ENCODE measurements at places on chromosomes 4 and X.

- DNase-seq: no peak
Observed at GRCh38 chrX:147228153-147228552, 413.6 kb upstream of the CXorf51A start.

DNA sequence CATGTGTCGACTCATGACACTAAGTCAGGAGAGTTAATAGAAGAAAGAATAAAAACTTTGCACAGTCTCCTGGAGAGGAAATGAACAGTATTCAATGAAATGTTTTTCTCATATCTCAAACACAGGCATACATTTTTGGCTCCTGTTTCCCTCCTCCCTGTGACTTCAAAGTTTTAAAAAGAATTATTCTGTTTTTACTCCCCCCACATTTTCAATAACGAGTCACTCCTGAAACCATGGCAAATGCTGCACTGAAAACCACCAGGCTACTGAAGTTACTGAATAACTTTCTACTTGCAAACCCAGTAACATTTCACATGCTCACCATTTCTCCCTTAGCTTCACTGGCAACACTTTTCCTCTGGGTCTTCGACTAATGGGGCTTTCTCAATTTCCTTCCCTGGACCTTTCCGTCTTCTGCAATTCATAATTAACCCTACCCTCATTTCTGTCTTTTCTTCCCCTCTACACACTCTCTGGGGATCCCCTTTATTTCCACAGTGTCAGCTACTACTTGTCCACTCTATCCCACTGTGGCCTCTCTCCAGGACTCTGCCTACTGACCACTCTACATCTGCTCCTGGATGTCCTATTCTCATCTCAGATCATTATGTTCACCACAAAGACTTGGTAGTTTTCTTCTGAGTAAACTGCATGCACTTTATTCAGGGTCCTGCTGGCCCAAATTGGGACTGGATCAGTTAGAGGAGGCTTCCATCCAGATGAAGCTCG, 225.8 kb upstream of the ETNPPL start:
- DNase-seq: no peak

GRCh38 chr4:182809417-182810102, 107.6 kb downstream of the DCTD start:
- DNase-seq: no peak

GRCh38 chr4:55926610-55927009, 22.1 kb upstream of the CEP135 start:
- no peak for DNase-seq

- no peak for DNase-seq
Observed at GRCh38 chr4:128810331-128810870, 901 bp downstream of the JADE1 start.

- no peak for DNase-seq
Observed at GRCh38 chr4:102616636-102617035, 115.5 kb downstream of the NFKB1 start.

DNA sequence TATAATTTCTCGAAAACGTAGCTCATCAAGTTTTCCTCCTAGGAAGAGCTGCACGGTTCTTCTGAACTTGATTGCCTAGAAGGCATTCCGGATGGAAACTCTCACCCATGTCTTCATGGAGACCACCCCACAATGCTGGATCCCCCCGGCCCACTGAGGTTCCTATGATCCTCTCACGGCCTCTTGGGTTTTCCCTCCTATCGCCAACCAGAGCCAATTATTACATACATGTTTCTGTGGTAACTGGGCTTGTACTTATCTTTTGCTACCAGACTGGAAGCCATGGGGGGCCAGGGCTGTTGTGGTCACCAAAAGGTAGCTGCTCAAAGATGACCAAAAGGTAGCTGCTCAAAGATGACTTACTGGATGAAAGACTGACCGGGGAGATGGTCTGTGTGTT, 131.5 kb downstream of the AFAP1 start:
- no peak for DNase-seq

- no peak for DNase-seq
Observed at GRCh38 chrX:151153086-151153485, 23.3 kb upstream of the GPR50 start.

- DNase-seq: no peak
Observed at GRCh38 chr4:152690706-152691651, 11.2 kb upstream of the TMEM154 start.

- DNase-seq: no peak
Observed at GRCh38 chr4:150579551-150580234, 2.3 kb upstream of the MAB21L2 start.

DNA sequence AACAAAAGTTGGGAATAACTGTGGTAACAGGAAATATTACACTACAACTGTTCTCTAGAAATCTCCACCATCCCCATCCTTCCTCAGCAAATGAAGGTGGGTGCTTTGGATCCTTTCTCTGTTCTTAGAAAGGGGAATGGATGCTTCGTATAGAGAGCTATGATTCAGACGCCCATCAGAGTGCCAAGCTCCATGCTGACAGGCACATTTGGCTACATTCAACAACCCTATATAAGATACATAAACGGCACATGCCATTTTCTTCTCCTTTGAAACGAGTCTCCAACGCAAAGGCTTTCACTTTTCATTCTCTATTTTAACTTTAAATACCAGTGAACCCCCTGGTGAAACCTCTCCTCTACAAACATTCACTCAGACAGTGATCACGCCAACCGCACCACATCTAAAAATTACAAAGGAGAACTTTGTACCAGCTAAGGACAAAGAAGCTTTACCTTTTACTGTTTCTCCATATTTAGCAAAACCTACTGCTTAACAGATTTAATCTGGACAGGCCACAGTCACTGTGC, 172.5 kb downstream of the TSPAN5 start:
- DNase-seq: no peak

- DNase-seq: no peak
Observed at GRCh38 chrX:43949669-43950068, 23.5 kb downstream of the NDP start.

DNA sequence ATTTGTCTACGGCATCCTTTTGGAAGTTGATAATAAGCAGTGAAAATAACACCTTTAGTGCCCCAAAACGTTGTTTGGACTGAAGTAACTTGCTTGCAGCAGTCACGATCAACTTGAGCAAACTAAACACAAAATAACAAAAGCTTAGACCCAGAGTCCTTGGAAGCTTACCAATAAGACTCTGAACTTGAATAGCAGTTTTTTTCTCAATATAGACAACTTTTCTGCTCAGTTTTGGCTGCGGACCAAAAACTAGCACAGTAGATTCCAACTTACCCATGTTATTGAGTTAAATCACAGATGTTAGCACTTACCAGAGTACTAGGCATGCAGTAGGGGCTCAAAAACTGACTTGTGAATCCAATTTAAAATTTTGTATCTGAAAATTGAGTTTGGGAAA, 746.9 kb downstream of the PCDH19 start:
- no peak for DNase-seq

DNA sequence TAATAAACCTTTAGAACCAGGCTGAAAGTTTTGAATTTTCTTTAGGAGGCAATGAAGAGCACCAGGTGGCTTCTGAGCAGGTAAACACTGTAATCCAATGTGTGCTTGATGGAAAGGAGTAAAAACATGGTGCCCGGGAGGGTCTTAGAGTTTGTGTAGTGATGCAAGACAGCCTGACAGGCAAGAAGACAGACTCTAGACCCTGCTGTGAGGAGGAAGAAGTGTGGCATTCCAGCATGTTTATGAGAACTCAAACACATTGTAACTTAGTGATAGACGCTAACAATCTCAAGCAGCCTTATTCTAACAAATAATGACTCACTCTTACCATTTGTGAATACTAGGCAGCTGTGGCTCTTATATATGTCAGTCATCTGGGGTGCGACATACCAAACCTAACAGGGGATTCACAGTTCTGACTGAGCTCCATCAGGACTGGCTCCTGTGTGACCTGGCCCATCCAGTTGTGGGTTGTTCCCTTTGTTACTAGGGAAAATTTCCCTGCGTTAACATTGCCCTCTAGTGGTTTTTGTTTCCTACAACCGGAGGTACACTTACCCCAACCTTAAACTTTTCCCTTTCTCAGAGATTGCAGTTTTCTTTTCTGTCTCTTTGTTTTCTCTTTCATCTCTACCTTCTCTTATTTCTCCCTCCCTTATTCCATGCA, 53.8 kb downstream of the VSIG4 start:
- peak; percentile 3 for DNase-seq

GRCh38 chr4:151727365-151727764, 33.4 kb downstream of the GATB start:
- no peak for DNase-seq

DNA sequence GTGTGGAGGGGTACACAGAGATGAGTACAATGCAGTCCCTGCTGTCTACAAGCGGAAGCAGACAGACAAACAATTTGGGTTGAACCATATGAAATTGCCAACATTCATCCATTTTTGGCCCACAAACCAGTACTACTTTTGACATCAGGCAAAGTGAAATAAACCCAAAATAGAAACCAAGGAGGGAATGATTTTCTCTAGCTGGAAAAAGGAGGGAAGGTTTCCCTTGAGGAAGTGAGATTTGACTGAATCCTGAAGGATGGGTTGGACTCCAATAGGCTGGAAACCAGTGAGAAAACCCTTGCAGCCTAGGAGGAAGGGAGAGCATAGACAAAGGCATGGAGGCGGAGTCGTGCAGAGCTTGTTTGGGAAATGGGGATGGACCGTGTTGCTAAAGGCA, 63.5 kb upstream of the PJA1 start:
- no peak for DNase-seq

GRCh38 chr4:18291256-18291655, 269.7 kb upstream of the LCORL start:
- DNase-seq: no peak

- DNase-seq: no peak
Observed at GRCh38 chr4:39758176-39758575, 60.2 kb downstream of the UBE2K start.

- no peak for DNase-seq
Observed at GRCh38 chrX:79515529-79515928, 148.4 kb upstream of the ITM2A start.

GRCh38 chr4:36024901-36025660, 219.2 kb downstream of the ARAP2 start:
- no peak for DNase-seq

GRCh38 chr4:117479673-117480072, 394.3 kb upstream of the TRAM1L1 start:
- DNase-seq: no peak

DNA sequence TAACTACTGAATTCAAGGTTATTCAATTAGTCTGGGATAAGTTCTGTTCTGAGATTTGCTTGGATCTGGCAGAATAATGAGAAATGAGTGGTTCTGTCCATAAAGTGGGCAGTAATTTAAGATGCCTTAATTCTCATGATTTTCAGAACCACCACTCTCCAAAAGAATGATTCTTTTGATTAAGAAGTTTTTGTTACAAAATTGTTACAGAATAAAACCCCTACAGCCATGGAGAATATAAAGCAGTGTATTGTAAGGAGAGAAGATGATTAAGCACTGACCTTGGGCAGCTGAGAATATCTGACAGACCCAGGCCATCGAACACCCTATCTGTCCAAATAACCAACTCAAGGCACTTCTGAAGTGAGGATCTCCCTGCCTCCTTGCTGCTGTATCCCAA, 12.4 kb downstream of the AMELX start:
- DNase-seq: no peak

- peak; percentile 80 for DNase-seq
Observed at GRCh38 chr4:4762909-4763821, 96.3 kb upstream of the MSX1 start.

- DNase-seq: no peak
Observed at GRCh38 chr4:73421708-73422457, 14.1 kb upstream of the AFP start.

- no peak for DNase-seq
Observed at GRCh38 chr4:70873216-70873615, 29.0 kb upstream of the MOB1B start.

- peak; percentile 24 for DNase-seq
Observed at GRCh38 chr4:86497980-86498862, 95.9 kb upstream of the PTPN13 start.

DNA sequence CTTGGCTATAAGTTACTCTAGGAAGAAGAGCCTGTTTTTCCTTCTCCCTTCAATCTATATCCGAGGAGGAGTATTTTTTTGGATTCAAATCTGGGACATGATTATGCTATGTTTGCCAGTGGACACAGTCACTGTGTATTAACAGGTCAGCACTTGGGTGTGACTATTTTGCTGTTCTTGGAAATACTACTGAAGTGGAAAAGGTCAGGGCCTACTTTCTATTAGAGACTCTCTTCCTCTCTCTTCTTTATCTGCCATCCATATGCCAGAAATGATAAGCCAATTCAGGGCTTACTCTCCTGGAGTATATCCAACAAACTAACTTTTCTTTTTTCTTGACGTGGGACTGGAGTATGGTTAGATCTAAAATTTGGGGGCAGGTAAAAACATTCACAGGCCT, 40.5 kb downstream of the MID1IP1 start:
- DNase-seq: no peak

GRCh38 chr4:25433966-25434827, 57.1 kb downstream of the ANAPC4 start:
- no peak for DNase-seq

DNA sequence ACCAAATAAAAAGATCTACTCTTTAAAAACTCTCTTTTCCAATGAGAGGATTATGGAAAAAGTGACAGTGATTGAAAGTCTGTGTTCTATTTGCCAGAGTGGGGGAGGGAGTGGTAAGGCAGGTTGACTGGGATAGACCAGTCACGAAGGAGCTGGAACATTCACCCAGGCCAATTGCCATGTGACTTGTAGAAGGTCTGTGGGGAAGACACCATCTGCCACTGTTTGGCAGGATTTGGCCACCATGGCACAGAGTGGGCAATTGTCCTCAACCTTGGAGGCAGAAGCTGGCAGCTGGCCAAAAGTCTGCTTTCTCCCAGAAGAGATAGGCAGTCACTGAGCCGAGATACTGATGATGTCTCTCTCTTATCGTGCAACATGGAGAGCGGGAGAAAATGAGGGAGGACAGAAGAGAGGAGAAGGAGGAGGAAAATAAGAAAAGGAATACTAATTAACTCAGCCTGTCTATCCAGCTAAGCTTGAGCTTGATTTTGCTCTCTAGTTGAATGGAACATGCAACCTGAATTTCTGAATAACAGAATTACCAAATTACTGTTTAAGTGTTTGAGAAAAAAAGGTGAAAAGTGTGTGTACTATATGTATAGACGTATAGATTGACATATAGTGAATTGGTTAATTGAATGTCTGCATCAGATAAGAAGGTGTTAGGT, 267.1 kb downstream of the ARHGAP24 start:
- no peak for DNase-seq

- no peak for DNase-seq
Observed at GRCh38 chr4:16032396-16032770, 51.4 kb downstream of the PROM1 start.
